ENCODE measurements at places on chromosomes 16 and 17. TPM values are rescaled to one million over a fixed set of nuclear protein-coding genes. Genes with fewer than 3 reads are reported as not detected.

The TBX2 gene
- polyA plus RNA-seq: not detected

The COG1 gene
- 26.2 TPM for polyA plus RNA-seq

The NEK8 gene
- polyA plus RNA-seq: 3.6 TPM

The EPOP gene
- polyA plus RNA-seq: 0.43 TPM

The DNAAF1 gene
- 0.01 TPM for polyA plus RNA-seq

The CRYBA1 gene
- polyA plus RNA-seq: not detected

The TBC1D28 gene
- not detected for polyA plus RNA-seq

The RAB37 gene
- polyA plus RNA-seq: 0.10 TPM

The IGF2BP1 gene
- 9.5 TPM for polyA plus RNA-seq

The SMIM5 gene
- polyA plus RNA-seq: not detected

The UTP4 gene
- polyA plus RNA-seq: 59.5 TPM

The KRT24 gene
- not detected for polyA plus RNA-seq

The TMEM107 gene
- polyA plus RNA-seq: 36.9 TPM

The SLFN13 gene
- 2.3 TPM for polyA plus RNA-seq

The LGALS9B gene
- polyA plus RNA-seq: not detected

The ARHGAP44 gene
- 0.11 TPM for polyA plus RNA-seq

The ERAL1 gene
- polyA plus RNA-seq: 86.6 TPM

Data from endothelial cell of umbilical vein (primary cell).